LNCaP clone FGC (cell line): ENCODE measurements at places on chromosomes 4 and X.

DNA sequence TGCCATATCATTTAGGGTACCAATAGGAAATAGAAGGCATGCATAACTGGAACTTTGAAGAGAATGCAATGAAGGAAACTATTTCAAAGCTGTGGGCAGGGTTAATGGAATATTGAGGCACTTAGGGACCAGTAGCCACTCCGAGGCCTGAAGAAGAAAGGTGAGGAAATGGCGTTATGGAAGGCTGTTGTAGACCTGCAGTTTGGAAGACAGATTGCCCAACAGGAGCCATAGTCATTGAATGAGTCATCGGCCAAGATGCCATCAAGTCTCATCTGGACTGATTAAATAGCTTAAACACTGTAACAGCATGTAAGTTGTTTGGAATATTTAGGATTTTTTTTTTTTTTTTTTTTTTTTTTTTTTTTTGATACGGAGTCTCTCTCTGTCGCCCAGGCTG, 11.6 kb downstream of the CXCL13 start:
- no peak for DNase-seq

DNA sequence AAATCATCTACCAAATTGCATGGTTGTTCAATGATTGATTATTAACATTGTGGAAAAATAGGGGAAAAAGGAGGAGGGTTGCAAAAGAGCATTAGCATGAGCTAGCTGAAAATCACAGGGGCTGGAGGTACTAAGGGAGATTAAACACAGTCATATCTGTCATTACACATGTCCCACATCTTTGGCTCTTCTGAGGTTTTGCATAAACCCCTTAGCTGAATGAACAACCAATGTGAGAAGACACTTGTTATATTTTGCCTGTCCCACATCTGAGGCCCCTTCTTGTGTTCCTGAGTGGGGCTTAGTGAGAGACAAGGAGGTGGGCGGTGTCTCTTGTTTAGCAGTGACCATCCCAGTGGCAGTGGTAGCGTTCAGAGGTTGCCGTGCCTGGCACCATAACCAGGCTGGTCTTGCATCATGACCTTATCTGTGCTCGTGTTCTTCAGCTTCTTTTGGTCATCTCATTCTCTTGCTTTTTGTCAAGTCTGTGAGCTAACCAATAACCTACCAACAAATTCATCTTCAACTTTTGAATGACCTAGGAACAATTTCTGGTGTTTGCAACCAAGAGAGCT, 95.6 kb downstream of the MID1IP1 start:
- DNase-seq, result no peak

GRCh38 chr4:145503486-145504072, 21.9 kb downstream of the SMAD1 start:
- DNase-seq, result peak; percentile 11

GRCh38 chrX:5681159-5681558, 547.5 kb downstream of the NLGN4X start:
- DNase-seq, result no peak

GRCh38 chr4:37244583-37245390, at the start of gene NWD2:
NWD2 (plus strand) TSS chr4:37244743; CDS start chr4:37245068, 325 bp downstream.
- no peak for DNase-seq

- no peak for DNase-seq
Observed at GRCh38 chr4:85500110-85500867, 25.3 kb downstream of the ARHGAP24 start.

GRCh38 chr4:31518796-31519250, 798.7 kb downstream of the PCDH7 start:
- DNase-seq, result no peak

- no peak for DNase-seq
Observed at GRCh38 chrX:84993150-84993549, 10.5 kb upstream of the APOOL start.

GRCh38 chr4:16120720-16121119, 36.9 kb upstream of the PROM1 start:
- DNase-seq, result no peak

- DNase-seq, result no peak
Observed at GRCh38 chr4:113212613-113213012, 163.2 kb downstream of the ANK2 start.

DNA sequence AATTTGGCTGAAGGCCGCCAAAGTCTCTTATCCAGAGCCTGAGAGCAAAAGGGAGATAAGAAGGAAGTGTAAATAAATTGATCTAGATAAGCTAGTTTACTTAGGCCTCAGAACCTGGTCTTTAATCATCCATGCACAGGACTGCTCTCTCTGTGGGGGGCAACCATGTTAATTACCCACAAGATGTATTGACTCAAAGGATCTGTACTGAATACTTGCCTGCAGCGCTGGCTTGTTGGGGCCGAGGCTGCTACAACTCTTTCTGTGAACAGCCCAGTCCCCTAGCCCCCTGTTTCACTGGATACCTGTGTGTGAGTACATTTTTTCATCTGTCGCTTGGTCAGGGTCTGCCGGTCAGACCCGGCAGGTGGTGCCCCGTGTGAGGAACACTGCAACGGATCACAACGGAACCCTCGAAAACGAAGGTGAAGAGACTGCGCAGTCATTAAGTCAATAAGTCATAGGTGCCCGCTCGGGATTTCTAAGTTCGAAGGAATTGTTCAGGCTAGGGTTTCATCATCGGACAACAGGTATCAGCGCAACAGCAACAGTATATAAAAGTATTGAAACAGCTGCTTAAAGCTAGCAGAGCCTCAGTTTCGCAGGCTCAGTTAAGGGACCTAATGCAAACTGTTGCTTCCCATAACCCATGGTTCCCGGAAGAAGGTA, 8.3 kb downstream of the MAGEA11 start:
- no peak for DNase-seq
